ENCODE measurements at places on chromosomes 3 and 15. TPM values are rescaled to one million over a fixed set of nuclear protein-coding genes. Genes with fewer than 3 reads are reported as not detected.

DNA sequence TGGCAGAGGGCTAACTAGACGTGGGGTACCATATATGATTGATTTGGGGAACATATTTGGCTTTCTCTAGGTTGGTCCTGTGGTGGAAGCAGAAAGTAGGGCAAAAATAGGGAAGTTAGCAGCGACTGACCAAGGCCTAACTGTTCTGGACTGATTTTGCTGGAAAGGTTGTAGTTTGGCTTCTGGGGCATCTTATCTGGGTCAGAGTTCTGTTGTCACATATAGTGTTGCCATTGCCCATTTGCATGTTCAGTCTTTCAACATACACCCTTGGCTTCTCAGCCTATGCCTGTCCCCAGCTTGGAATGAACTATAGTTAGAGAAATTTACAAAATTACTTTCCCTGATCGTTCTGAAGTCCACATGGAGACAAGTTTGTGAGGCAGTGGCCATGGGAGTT is 426.5 kb downstream of the TBC1D5 start:
- no peak for DNase-seq

GRCh38 chr3:159029306-159030026 is 227.6 kb downstream of the MFSD1 start:
- DNase-seq: no peak

DNA sequence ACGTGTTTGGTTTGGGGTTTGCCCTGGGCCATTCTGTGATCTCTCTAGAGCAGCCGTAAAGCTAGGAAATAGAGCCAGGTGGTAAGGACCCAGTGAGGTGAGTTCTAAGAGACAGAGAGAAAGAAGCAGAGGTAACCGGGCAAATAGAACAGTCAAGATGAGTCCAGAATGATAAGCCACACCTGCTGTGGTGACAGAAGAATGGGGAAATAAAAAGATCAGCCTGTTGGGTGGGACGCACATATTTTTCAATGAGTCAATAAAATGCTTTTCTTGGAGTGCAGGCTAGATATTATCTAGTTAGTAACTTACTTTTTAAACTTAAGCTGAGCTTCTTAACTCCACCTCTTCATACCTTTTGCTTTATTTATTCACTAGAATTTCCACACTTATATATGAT is 135.0 kb downstream of the NFKBIZ start:
- no peak for DNase-seq

The PIGZ gene
- polyA plus RNA-seq: 3.5 TPM

DNA sequence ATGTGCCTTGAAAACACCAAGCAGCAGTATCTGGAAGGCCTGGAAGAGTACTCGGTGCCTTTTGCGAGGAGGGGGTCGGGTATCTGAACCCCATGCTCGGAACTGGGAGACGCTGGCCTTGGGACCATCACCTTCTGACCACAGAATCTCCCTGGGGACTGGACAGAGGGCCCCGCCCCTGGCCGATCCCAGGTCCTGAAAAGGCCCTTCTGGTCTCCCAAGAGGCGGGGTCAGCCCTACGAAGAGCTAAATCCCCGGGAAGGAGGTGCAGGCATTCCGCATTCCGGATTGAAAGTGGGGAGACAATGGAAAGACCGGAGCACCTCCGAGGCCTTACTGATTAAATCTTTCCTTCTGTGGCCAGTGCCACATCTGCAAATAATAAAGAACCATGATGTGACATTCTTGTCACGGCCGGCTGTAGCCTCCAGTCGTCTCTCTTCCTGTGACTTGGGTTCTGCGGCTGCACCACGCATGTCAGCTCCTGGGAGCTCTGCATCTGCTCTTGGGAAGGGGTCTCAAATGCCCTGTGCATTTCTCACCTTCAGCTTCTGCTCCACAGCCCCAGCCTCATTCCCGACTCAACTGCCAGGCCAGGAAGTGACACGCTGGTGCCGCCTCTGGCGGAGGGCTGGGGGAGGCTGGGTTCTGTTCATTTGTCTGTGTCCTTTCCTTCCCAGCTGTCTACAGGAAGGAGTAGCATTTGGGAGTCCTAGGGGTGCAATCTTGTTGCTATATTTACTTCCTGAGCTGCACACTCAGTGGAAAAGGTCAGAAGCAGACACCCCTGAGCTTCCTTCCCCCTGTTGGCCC is 173.5 kb downstream of the KLF13 start:
- no peak for DNase-seq

GRCh38 chr3:165532851-165533250 is 304.4 kb downstream of the BCHE start:
- DNase-seq: no peak

The CLDN18 gene
- polyA plus RNA-seq: not detected

DNA sequence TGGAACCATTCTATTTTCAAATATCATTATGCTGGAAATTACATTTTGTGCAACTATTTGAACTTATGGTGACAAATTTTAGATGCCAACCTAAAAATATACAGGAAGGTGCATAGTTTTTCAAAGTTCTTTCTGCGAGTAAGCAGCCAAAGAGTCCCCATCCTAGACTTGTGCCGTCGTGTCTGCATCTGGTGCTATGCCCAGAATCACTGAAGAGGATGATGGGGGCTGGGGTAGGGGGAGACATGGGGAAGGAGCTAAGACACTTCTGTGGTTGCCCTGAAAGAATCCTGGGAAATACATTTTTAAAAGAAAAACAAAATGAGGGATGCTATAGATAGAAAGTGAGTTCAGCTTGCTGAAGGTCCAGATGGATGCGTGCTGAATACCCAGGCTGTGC is 21.2 kb upstream of the FAM81A start:
- DNase-seq: no peak

DNA sequence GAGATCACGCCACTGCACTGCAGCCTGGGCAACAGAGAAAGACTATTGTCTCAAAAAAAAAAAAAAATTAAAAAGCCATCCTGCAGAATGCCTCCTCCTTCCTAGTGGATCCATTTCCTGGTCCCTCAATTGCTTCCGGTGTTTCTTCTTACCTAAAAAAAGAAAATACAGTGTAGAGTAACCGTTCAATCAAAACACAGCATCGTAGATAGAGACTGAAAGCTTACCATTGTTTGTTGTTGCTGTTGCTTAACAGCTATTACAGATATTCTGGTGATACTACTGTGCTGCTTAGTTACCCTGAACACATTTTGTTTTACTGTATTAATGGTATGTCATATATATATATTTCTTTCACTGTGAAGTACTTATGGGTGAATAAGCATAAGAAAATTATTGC is 105.5 kb upstream of the LRRFIP2 start:
- no peak for DNase-seq

- DNase-seq: no peak
These were observed 15.4 kb upstream of the CX3CR1 start for GRCh38 chr3:39295184-39295775.

The BFSP2 gene
- not detected for polyA plus RNA-seq

All from psoas muscle (tissue), 8 donors.